ENCODE measurements at places on chromosomes 12 and 14.

DNA sequence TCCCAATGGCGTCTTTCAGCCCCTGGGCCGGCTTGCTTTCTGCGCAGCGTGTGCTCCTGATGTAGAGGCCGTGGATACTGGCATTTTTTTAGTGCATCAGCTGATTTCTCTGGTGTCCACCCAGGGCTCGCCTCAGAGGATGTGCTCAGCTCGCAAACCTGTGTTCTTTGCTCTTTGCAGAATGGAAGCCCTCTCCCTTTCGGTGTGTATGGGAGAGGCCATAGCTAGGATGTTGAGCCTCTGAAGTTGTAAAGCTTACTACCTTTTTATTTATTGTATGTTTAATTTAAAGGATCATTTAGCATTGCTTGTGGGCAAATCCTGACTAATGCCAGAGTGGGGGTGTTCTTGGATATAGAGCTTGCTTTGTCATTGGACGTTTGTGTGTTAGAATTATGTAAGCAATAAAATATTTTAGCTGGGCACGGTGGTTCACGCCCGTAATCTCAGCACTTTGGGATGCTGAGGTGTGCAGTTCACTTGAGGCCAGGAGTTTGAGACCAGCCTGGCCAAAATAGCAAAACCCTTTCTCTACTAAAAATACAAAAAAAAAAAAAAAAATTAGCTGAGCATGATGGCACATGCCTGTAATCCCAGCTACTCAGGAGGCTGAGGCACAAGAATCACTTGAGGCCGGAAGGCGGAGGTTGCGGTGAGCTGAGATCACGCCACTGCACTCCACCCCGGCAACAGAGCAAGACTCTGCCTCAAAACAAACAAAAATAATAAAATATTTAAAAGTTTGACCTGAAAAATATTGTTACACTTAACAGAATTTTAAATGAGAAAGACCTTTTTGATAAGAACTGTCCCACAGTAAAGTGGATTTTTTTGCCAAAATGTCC, 52.6 kb upstream of the MMP17 start:
- DNase-seq, result no peak

GRCh38 chr12:108519558-108519957, 4.5 kb downstream of the FICD start:
- no peak for DNase-seq

- peak; percentile 50 for DNase-seq
Measured at GRCh38 chr14:30906752-30907658, 32.6 kb downstream of the COCH start.

DNA sequence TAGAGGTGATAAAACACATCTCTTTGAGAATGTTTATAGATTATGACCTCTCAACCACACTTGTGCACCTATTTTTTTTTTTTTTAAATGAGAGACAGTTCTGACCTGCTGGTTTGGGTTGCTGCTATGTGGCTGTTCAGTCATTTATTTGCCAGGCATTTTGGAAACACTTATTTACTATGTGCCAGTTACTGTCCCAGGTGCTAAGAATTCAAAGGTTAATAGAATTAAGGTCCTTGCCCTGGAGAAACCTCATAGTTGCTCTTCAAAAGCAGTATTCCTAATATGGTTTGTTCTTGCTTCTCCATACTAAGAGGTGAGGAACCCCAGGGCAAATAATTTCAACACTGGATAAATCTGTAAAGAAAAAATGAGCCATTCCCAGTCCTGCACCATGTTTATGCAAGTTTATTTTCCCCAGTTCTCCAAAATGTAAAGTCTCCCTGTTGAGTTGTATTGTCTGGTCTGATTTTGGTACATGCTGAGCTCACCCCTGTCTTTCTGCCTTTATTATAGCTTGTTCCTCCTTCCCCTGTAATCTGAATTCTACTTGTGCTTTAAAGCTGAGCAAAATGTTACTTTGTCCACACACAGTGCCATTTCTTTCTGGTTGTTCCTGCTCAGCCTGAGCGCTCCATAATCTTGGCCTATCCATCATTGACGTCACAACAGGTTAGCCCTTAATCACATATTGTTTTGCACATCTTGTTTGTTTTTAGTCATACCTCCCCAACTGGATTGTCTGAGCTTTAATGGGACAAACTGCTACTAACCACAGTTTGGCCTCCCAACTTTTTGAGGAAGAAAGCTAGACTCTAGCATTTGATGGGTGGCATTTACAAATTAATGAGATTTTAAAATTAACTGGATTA, 56.7 kb downstream of the SRGAP1 start:
- DNase-seq, result peak; percentile 74

DNA sequence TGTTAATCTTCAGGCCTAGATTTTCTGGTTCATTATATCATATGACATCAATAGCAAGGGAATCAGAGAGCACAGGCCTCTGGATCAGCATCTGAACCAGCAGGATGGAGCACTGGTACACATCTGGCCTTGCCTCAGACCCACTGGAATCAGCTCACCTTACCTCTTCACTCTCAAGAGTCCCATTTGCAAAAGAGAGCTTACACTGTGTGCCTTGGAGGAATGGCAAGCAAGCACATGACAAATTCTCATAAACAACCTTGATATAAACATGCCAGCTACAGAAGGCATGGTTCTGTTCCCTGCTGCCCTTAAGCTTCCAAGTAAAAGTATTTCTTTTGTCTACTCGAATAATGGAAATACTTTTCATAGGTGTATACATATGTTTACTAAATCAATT, 128.6 kb upstream of the CPM start:
- no peak for DNase-seq

DNA sequence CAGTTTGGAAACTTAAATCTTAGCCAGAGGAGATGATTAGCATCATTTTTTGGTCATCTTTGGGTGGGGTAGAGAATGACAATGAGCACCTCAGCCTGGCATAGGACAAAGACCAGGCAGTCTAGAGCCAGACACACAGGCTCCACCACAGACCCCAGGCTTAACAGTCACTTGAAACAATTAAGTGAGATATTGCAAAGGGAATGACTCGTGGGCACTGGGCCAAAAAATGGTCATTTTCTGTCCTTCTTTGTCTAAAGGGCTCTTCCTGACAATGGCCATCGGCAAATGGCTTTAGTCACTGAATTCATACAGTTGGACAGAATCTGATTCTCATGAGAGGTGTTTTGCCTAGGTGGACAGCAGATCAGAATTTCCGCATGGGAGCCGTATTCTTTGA, 78.0 kb upstream of the DICER1 start:
- DNase-seq, result no peak

- DNase-seq, result peak; percentile 40
Measured at GRCh38 chr14:58746261-58746660, 108.5 kb downstream of the DACT1 start.

DNA sequence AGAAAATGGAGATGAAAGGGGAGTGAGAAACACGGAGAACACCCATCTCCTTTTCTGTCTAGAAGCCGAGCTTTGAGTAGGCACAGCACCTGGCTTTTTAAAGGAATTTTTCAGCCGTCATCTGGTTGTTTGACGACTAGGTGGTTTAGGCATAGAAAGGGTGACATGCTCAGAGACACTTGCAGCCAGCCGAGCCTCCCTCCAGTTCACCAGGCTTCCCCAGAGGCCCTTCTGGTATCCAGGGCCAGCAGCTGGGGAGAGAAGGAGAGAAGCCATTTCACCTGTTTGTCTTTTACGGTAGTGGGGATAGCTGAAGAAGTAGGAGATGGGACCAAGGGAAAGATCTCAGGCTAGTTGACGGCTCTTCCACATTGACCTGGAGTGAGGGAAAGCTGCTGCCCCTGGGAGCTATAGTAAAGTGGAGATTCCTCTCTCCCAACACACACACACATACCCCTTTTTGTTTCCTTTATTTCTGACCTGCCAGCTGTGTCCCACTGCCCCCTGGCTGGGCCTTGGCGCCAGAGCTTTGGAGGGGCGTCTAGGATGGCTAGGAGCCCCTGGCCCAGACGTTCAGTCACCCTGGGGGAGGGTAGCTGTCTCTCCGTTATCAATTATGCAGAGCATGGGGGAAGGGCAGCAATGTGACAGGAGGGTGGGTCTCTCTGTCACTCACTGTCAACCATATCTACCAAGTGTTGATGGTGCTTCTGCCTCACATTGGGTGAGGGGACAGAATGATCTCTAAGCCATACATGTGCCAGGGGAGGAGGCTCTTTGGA, 5.5 kb downstream of the MAP3K12 start:
- DNase-seq, result peak; percentile 76

DNA sequence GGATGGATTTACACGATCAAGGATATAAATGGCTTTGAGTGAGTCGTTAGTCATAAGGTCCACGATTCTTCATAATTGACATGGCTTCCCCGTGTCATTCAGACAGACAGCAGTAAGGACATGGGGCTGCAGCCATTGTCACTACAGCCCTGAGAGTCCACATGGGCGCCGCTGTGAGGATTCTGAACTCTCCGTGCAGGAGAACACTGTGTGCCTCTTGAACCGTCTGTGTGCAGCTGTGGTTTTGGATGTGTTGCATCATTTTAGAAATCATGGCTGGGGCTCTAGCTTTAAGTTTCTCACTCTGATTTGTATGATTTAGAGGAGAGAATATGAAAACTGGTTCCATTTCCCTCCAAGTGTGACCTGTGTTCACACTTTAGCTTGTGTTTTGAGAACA, 47.2 kb downstream of the NPAS3 start:
- DNase-seq, result no peak

- no peak for DNase-seq
Measured at GRCh38 chr12:21337453-21337852, 2.7 kb upstream of the SLCO1A2 start.

DNA sequence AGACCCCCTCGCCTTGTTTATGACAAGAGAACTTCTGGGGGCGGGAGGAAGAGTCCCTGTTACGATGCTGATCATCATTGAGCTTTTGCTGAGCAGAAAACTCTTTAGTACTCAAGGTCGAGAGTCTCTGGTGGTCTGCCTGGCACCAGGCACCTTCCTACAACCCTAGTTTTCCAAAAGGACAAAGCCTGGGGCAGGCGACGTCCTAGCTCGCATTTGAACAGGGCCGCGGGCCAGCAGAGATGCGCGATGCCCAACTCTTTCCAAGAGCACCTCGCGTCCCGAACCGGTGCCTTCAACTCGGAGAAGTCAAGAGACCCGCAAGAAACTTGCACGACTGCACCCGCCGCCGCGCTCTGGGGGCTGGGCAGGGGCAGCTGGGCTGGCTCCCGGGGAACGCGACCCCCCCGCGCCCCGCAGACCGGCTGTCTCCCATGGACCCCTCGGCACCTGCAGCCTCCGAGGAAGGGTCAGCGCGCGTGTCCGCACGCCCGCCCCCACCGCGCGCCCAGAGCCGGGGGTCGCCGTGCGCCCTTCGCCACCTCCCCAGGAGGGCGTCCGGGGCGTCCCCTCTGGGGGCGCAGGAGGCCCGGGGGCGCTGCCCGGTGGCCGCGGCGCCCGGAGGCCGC, 377 bp upstream of the BCL7A start:
- peak; percentile 70 for DNase-seq

DNA sequence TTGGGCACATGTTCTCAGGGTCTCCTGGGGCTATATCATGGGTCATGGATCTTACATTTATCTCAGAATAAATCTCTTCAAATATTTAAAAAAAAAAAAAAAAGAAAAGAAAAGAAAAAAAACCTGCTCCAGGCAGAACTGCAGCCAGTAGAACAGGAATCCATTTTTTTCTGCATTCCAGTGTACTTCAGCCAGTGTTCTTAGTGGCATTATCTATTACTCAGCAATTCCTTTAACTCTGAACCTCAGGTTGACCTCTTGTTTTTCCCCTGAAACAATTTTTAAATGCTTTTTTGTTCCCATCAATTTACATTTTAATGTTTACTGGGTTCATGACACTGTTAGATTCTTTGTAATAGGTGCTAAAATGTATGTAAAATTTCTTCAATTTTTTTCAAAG, 66.7 kb upstream of the STXBP6 start:
- DNase-seq, result no peak

DNA sequence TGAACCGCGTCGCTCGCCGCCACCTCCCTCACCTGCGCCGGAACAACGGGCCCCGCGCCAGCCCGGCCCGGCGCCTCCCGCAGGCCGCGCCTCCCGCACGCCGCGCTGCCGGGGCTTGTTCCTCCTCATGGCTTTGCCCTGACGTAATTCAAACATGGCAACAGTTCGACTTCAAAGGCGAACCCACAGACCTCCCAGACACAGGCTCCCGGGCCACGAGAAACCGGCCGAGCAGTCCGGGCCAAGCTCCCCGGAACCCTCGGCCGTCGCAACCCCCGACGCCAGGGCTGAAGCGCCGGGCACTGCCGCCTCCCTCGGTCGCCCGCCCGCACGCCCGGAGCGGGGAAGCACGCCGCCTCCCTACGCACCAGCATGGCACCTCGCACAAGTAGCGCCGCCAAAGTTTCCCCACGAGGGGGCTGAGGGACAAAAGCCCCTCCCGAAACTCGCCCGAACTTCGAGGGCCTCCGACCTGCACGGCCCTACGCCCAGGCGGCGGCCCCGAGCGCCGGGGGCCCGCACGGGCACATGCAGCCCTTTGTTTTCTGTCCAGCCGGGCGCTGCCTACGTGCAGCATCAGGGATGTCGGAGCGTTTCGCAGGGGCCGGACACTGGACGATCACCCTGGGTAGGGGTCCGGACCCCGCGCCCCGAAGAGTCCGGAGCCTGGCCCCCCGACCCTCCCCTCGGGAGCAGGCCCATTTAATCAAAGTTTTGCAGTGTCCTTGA, 1.7 kb downstream of the SINHCAF start:
- peak; percentile 99 for DNase-seq

DNA sequence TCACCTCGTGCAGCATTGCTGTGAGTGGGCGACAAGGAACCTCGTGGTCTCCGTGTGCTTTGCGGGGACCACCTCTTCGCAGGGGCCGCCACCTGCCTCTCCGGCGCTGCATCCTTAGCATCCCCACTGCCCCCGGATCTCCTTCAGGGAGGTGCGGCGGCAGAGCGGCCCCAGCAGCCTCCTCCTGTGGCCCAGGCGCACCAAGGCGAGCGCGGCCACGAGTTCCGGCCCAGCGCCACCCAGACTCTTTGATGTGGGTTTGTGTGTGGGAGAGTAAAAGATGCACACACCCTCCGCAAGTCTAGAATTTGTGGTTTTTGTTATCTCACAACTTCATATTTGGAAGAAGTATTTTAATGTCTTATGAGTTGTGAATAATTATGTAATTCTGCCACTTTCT, 118.8 kb upstream of the DIO3 start:
- no peak for DNase-seq

GRCh38 chr14:96676166-96676565, 121.0 kb upstream of the VRK1 start:
- DNase-seq, result no peak

GRCh38 chr14:71321574-71322315, 414.5 kb downstream of the PCNX1 start:
- peak; percentile 90 for DNase-seq
